ENCODE measurements at places on chromosomes 2 and 18.

GRCh38 chr2:157936406-157936805 lies 60.3 kb upstream of the ACVR1 start:
- DNase-seq: no peak

- DNase-seq: no peak
Measured at GRCh38 chr2:153354377-153354776, 124.2 kb downstream of the RPRM start.

GRCh38 chr2:100643467-100643866 lies 80.7 kb downstream of the PDCL3 start:
- no peak for DNase-seq

- no peak for DNase-seq
Measured at GRCh38 chr2:120715941-120716340, 19.7 kb upstream of the GLI2 start.

DNA sequence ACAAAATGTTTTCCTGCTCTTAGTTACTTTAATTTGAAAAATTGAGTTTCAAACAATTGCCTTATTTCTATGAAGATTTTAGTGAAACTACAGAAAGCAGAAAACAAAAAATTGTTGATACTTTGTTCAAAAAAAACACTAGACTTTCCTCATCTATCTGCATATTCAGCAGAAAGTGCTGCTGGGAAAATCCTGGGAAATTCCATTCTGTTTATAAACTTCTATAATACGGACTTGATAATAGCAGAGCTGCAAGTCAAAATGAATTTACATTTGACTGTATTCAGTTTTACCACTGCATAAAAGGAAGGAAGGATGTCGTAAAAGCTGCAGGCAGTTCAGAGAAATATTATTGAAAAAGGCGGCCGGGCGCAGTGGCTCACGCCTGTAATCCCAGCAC lies 24.9 kb upstream of the ERICH2 start:
- no peak for DNase-seq

DNA sequence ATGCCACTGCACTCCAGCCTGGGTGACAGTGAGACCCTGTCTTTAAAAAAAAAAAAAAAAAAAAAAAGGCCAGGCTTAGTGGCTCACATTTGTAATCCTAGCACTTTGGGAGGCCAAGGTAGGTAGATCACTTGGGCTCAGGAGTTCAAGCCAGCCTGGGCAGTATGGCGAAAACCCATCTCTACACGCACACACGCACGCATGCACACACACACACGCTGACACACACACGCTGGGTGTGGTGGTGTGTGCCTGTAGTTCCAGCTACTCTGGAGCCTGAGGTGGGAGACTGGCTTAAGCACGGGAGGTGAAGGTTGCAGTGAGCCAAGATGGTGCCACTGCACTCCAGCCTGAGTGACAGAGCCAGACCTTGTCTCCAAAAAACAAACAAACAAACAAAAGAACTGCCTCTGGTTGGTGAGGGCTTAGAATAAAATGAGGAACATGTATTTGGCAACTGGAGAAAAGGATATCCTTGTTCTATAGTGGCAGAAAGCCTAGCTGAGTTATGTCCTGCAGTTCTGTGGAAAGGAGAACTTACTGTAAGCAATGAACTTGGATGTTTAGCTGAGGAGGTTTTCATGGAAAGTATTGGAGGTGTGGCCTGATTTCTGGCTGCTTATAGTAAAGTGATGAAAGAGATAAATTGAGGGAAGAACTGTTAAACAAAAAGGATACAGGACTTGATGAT lies 34.0 kb downstream of the HAT1 start:
- no peak for DNase-seq

GRCh38 chr2:48849770-48850169 lies 94.2 kb upstream of the LHCGR start:
- DNase-seq: no peak

GRCh38 chr2:236747426-236747825 lies 177.8 kb downstream of the ACKR3 start:
- no peak for DNase-seq

- DNase-seq: no peak
Measured at GRCh38 chr2:40440835-40441234, 11.1 kb downstream of the SLC8A1 start.

- no peak for DNase-seq
Measured at GRCh38 chr18:29137773-29138495, 961.0 kb upstream of the CDH2 start.

GRCh38 chr2:203551778-203552177 lies 16.7 kb upstream of the RAPH1 start:
- DNase-seq: peak; percentile 9

DNA sequence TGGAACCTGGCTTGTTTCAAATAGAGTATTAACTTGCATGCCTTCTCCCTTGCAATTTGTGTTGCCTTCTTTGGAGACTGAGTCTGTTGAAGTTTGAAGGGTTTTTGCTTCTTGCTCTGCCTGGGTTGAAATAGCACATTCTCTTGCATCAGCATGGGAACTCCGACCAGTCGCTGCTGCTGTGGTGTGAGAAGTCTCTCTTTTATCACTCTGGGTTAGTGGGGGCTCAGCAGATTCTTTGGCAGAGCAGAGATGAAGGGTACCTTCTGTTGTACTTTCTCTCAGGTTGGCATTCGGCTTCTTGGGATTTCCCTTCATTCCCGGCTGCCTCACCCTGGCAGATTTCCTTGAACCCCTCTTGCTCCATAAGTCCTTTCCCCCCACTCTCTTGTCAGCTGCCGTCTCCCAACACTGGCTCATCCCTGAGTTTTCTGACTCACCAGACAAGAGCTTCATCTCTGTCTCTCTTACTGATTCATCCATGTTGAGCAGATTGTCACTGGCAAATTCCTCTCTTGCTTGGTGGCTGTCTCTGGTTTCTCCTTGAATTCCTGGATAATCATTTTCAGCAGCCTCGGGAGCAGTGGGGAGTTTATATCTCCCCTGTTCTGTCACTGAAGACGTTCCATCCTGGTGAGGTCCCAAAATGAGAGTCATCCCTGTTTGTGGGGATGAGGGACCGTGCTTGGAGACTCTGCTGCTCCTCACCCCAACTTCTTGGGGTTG lies 49.9 kb downstream of the ALPK2 start:
- no peak for DNase-seq

GRCh38 chr2:74985978-74986609 lies 27.7 kb downstream of the POLE4 start:
- DNase-seq: no peak

DNA sequence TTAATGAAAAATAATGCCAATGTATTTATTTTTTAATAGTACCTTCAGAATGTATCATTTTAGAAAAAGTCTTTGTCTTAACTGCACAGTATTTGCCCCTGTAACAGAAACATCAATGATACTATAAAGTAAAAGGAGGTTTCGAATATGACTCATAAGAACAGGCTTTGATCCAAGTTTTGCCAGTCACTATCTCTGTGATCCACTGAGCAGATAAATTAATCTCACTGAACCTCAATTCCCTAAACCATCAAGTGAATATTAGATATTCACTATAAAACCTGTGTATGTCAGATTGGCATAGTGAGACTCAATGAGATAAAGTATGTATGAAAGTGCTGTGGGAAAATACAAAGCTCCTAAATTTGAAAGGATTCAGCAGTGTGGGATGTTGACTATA lies 292.1 kb downstream of the EXOC6B start:
- no peak for DNase-seq

DNA sequence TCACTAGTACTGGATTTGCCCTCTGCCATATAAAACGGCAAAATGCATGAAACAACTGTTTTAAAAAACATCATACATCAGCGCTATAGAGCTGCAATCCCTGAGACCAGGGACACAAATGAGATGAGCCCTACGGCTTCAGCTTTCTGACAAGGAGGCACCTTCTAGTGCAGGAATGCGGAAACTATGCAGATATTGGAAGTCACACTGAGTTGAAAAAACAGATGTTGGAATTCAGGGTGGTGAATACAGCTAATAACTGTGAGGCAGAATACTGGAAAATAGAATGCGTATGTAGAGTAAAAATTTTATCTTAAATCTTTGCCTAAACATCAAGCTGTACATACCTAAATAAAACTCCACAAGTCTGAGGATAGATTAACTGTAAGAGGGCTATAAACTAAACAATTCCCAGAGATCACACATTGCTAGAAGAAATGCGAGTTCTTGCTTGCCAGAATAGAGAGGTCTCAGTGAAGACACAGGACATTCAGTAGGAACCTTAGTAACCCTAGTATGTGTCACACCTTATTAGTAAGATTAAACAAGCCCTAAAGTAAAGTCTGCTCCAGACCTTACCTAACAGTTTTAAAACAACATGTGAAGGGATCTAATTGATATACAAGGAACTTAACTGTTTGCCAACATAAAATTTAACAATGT lies 541.4 kb upstream of the DDX18 start:
- DNase-seq: no peak

GRCh38 chr2:34353509-34354113 lies 754.5 kb upstream of the FAM98A start:
- DNase-seq: no peak

GRCh38 chr18:29377346-29377745 lies 1200.4 kb upstream of the CDH2 start:
- no peak for DNase-seq

DNA sequence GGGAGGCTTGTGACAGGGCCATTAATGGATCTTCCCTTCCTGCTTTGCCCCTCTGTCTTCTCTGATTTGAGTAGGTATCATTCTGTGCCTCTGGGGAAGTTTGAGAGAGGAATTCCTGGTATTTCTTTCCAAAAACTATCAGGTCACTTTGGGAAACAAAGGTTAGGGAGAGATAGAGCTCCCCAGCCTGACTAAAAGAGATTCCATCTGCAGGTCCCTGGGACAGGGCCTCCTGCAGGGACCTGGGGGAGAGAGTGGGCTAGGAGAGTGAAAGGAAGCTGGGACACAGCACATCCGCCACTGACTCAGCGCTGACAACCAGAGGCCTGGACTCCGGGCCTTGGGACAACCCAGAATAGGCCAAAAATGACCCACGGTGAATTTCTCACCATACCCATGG lies 6.4 kb downstream of the GALNT14 start:
- no peak for DNase-seq

GRCh38 chr2:197191940-197192322 lies 118.6 kb downstream of the ANKRD44 start:
- DNase-seq: peak; percentile 50

- DNase-seq: no peak
Measured at GRCh38 chr2:230840301-230840700, 24.4 kb upstream of the ITM2C start.

DNA sequence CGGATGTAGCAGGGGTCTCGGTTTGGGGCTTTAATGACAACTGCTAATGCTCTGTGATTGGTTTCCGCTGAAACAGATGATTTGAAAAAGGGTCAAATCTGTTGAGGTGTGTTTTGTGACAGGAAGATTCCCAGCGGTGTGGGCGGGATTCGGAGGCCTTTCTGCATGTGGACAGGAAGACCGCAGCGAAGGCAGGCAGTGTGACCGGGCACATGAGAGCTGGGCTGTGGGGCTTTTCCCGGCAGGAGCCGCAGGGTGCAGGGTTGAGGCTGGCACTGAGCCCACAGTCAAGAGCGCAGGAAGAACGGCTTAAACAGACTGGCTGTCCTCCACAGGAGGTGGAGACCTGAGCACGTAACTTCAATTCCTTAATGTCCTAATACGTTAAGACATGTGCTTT lies 180.0 kb upstream of the TPO start:
- no peak for DNase-seq

DNA sequence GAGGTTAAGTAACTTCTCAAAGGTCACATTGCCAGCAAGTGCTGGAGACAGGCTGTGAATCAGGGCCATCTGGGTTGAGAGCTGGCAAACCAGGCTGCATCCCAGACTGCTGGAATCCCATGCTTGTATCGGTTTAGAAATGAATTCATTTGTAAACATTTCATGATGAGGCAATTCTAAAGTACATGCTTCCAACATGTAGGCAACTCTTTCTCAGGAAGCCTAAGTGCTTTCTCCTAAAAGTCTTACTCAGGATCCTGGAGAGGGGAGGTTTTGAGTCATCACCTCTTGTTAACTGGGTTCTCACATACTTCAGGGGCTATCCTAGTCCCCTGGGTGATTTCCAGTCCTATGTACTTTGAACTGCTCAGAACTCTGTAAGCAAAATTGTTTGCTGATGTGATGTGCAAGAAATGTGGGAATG lies 416.5 kb downstream of the MEIS1 start:
- DNase-seq: no peak

DNA sequence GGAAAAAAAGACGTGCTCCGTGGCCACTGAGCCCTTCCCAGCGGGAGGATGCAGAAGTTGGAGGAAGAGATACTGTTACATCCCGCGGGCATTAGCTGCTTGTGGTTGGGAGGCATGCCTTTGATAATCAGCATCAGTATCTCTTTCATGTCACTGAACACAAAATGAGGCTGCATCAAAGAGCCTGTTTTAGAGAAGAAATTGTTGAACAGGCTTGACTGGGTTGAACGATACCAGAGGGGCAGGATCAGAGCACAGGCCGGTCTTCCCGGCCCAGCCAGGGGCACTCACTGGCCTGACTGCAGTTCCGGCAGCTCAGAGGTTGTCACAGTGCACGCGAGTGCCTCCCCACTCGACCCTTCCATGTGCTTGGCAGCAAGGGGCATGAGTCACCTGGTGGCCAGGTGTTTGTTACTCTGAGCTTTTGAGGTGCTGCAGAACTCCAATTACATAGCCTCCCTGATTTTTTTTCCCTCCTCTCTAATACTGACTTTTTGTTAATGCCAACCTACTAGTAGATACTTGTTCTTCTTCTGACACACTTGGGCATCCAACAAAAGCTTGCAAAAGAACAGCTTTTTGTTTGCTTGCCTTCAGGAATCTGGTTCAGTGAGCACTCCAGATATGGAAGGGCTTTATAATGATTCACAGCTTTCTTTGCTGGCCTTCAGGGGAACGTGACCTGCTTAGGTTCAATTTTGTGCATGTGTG lies 121.6 kb downstream of the VAPA start:
- no peak for DNase-seq

DNA sequence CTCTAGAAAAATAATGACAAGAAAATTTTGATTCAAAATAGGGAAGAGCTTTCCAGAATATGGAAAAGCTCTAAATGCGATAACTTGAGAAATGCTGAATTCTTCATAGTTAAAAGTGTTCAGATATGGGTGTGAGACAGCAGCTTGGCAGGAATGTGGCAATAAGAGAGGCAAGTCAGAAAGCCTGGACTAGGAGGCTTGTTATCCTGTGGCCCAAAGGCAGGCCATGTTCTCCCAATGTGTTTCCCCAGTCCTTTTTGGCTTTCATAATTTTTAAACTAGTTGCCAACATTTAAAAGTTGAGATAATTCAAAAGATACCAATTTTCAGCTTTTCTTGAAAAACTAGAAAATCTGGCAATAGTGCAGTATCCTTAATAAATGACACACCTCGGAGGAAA lies 366.3 kb upstream of the FANCL start:
- no peak for DNase-seq

DNA sequence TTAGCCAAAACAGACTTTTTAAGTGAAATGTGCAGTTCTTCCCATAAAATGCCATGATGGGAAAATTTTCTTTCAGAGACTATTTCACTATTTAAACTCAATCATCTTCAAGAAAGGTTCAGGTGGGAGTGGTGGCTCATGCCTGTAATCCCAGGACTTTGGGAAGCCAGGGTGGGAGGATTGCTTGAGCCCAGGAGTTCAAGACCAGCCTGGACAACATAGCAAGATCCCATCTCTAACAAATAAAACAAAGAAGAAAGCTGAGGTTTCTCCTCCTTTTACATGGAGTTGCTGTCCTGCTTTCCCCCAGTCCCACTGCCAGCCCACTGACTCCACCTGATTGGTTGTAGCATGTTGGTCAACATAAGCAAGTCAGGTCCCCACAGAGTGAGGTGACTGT lies 25.8 kb upstream of the SOS1 start:
- no peak for DNase-seq
